ENCODE measurements at places on chromosomes 7 and 10. TPM values are rescaled to one million over a fixed set of nuclear protein-coding genes. Genes with fewer than 3 reads are reported as not detected.

MYOF gene
- 468 TPM for total RNA-seq

CALML5 gene
- total RNA-seq = not detected

PON1 gene
- total RNA-seq = not detected

TMEM270 gene
- 0.59 TPM for total RNA-seq

CAMK2B gene
- not detected for total RNA-seq

TAS2R38 gene
- total RNA-seq = not detected

Measured in Calu3 (cell line).